ENCODE measurements at places on chromosomes 5 and 9.

DNA sequence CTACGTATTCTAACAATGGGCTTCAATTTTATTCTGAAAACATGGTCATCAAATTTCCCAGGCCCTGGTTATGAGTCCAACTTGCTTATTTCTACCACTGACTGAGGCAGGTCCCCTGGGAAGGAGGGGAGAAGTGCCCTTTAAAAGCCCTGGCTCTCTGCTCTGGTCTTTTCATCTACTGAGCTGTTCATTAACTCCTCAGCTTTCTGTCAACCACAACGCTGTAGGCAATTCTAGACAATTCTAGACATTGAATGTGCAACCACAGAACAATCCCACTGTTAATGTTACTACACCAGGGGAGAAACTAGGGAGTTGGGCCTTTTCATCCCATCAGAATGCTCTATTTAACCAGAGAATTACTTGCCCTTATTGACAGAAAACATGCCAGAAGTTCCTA, 10.0 kb downstream of the MOCS2 start:
- no peak for DNase-seq

DNA sequence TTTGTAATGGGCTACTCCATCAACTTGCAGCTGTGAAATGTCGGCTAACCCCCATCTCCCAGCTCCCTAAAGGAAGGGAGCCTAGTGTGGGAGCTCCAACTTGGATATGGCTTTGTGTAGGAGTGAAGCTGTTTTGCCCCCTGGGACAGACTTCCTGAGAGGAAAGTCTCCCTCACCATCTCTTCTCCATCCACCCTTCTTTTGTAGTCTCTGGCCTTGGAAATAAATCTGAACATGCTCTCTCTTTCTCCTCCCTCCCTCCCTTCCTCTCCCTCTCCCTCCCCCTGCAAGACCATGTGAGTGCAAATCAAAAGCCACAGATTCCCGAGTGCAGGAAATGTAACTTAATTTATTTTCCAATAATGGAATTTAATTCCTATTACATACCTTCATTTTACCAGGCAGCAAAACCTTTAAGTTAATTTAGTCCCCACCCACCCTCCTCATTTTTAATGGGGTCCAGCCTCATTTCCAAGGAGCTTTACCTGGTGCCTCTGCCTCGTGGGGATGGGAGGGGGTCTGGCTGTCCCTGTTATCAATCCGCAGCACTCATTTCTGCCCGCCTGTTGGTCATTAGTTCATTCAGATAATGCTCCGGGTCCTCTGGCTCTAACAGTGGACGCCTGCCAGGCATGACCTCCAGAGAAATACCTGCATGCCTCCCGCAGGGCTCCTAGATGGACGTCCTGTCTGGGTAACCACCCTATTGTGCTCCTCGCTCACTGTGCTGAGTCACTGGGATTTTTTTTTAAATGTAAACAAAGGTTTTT, 122.9 kb upstream of the TAF11L2 start:
- no peak for DNase-seq

DNA sequence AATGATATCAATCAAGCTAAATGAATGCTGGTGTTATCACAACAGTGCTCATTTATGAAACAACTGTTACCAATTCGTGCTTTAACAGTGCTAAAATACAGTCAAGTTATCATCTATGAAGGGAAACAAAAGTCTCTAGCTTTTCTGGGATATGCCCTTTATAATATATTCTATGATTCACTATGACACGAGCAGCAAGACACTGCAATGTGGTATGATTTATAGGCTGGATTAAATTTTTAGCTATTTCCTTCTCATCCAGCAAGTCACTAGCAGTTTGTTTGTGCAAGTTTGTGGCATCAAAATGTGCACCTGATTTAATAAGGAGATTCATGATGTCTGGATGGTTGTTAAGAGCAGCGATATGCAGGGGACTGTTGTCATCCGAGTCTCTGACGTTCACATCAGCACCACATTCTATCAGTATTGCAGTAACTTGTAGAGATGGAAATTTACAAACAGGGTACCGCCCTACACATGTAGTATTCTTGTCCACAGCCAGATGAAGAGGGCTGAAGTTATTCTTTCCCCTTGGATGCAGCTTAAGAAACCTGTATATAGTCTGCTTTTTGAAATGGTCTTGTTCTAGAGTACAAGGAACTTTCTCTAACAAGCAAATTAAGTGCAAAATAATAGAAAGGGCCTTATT, 20.3 kb downstream of the FEM1C start:
- DNase-seq: no peak

DNA sequence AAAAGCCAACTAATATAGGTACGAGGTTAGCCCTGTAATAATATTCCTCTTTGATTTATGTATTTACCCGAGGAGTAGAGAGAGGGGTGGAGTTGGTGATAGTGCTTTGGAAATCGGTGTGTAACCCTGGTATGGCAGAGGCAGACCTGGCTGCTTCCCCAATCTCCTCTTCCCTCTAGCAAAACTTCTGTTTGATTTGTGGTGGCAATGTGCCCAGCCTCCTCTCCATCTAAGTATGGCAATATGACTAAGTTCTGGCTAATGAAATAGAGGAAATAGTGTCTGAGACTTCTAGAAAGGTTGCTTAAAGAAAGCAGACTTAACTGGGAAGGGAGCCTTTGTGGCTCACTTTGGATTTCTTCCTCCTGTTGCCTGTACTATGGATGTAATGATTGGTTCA, 491.1 kb downstream of the ENC1 start:
- DNase-seq: no peak

GRCh38 chr9:105245029-105245890, 809 bp downstream of the SLC44A1 start:
- DNase-seq: no peak

- no peak for DNase-seq
These were observed 39.0 kb upstream of the OSMR start for GRCh38 chr5:38806775-38807258.

DNA sequence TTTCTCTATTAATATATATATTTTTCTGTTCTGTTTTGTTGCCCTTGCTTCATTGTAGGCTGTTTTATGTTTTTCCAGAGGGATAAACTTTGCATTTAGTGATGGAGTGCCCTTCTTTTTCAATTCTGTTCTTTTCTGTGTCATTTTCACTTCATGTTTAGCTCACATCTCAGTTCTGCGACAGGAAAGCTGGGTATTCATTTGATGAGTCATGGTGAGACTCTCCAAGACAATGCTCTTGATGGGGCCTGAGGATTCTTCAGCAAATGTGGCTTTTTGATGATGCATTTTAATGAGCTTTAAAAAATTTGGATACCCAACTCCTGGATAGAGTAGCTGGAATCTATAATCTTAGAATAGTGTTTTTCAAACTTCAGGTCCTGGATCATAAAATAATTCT, 56.5 kb upstream of the SPATA31D4 start:
- DNase-seq: no peak

GRCh38 chr9:4207123-4207875, 92.6 kb downstream of the GLIS3 start:
- DNase-seq: no peak

GRCh38 chr5:40258222-40258621, 421.5 kb upstream of the PTGER4 start:
- peak; percentile 33 for DNase-seq

GRCh38 chr5:93715761-93716160, 25.6 kb downstream of the POU5F2 start:
- DNase-seq: no peak

GRCh38 chr5:57891443-57891842, 408.8 kb upstream of the ACTBL2 start:
- DNase-seq: no peak

DNA sequence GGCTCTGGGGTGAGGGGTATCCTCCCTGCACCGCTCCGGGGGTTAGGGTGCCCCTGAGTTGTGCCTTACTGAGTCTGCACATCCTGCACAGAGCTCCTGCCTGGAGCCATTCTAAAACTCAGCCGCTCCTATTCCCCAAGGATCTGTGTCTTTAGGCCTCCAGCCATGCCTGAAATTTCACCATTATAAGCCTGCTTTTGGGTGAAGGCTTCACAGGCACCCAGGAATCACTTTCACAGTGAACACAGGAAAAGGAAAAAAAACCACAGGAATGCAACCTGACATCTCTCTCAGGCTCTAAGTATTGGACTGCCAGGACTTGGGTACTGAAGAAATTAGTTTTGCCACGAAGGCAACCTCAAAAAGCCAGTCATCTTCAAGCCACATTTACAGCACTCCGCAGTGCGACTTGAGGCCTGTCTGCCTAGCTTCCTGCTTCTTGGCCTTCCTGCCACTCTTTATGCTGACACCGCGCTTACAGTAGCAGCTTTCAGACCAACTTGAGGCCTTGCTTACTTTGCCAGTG, 30.9 kb downstream of the GALNT10 start:
- DNase-seq: peak; percentile 46

DNA sequence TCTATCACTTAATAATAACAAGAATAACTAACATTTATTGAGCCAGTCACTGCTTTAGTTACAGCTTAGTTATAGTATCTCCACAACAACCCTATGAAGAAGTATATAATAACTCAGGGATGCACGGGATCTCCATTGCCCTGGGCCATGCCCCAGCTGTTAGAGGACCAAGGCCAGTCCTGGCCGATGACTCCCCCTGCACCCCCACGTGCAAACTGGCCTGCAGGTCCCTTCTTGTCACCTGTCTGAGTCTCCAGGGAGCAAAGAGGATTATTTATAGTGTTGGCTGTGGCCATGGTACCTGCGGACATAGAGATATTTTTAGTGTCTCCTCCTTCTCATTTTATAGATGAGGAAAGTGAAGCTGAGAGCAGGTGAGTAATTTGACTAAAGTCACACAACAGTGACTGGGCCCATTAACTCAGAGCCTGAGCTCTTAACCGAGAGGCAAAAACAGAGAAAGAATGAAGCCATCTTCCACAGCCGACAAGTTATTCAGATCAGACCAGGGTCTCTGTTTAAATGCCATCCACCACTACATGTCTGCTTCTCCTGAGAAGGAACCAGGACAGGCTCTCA, 94.4 kb downstream of the TMEM215 start:
- DNase-seq: no peak

GRCh38 chr9:32292611-32293010, 91.8 kb upstream of the ACO1 start:
- DNase-seq: no peak

DNA sequence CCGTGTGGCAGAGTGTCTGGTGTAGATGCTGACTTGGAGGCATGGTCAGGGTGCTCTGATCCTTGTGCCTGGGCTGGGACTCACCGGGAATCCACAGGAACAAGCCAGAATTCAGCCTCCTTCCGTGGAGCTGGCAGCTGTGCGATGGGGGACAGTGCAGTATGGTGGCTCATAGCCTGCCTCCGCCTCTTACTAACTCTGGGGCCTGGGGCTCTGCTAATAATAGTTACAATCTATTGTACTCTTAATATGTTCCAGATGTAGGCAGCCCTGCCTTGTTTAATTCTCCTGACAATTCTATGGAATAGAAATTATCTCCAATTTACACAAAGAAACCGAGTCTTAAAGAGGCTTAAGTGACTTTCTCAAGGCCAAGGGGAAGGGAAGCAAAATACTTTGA, 77.6 kb downstream of the PCDH1 start:
- DNase-seq: no peak

DNA sequence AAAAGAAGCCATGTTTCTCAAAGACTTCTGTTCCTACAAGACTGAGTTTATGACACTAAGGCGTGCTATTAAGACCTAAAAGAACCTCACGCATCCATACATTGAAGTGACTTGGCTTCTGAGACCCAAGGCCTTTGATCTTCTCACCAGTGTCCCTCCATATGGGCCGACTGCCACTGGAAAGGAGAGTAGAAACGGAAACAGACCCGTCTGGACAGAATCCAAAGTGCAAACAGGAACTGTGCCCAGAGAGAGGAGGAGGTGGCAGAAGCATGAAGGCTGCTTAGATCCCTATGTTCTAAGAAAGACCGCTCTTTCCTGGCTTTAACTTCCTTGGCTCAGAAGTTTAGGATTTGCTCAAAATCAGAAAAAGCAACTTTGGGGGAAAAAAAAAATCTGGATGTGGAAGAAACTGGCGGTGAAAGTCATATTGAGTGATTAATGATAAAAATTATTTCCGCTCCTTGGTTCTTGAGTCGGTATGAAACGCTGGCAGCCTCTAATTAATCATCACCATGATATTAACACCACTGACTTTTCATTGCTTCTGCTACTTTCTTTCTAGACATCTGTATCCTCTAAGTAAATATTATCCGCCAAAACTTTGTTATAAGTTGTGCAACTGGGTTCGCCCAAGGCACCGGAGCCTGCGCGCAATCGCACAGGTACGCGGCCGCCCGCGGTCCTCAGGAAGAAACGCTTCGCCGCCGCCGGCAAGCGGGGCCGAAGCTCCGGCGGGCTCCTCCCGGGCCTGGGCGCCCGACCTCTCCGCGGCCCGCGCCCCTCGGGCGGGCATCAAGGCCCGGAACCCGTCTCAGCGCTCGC, 726 bp downstream of the DAP start:
- DNase-seq: peak; percentile 37

DNA sequence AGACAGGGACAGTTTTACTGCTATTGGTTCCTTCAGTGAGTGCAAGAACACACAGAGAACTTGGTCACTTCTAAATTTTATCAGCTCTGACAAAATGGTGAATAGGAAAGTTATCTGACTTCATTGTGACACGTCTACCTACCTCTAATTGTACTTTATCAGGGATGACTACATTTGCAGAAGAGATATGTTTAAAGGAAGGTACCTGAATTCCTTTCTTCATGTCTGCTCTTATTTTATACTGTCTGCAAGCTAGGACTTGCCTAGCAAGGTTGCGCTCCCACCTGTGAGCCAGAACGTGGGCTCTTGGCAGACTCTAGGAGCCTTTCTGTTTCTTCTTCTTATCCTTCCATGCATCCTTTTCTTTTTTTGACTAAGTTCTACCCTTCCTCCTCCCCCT, 1.6 kb downstream of the SLC27A6 start:
- DNase-seq: no peak

GRCh38 chr9:6590772-6591384, 54.7 kb downstream of the GLDC start:
- no peak for DNase-seq

GRCh38 chr9:14080959-14081542, 232.9 kb downstream of the NFIB start:
- peak; percentile 18 for DNase-seq

GRCh38 chr5:157817387-157817702, 41.6 kb downstream of the CLINT1 start:
- no peak for DNase-seq

Measured in DND-41 (cell line).